CD4-positive, alpha-beta memory T cell (primary cell): ENCODE measurements at places on chromosomes 11 and 22. TPM values are rescaled to one million over a fixed set of nuclear protein-coding genes. Genes with fewer than 3 reads are reported as not detected.

JRKL gene
- 1.9 TPM for polyA plus RNA-seq

DNA sequence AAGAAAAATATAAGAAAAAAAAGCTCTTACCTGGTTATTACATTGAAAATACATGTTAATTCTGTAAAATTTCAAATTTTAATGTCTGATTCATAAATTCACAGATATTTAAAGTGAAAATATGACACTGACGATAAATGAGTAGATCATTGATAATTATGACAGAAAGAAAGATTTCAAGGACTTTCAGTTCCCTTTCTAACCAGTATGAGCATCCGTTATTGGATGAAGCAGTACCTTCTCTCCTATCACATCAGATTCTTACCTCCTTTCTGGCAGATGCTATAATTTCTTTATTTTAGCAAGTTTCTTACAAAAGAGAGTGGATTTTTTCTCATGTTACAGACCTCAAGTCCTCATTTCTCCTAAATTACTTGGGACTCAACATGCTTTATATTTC lies 847.3 kb downstream of the JRKL start:
- DNase-seq = no peak

DNA sequence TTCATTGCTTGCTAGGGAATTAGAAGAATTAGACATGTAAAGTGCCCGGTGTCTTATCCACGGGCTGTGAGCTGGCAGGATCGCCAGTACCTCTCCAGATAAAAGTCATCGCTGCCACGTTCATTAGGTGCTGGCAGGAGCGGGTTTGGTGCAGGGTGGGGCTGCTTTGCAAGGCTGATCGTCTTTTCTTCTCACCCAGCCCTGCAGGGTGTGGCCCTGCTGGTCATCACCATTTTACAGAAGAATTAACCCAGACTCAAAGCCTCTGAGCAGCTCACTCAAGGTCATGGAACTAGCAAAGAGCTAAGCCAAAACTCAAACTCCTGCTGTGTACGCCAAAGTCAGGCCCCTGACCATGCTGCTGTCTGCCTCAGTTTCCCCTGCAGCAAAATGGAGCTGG lies 6.1 kb upstream of the FGF4 start:
- DNase-seq = no peak

- no peak for DNase-seq
These were observed 471.5 kb upstream of the API5 start for GRCh38 chr11:42840176-42840829.

DNA sequence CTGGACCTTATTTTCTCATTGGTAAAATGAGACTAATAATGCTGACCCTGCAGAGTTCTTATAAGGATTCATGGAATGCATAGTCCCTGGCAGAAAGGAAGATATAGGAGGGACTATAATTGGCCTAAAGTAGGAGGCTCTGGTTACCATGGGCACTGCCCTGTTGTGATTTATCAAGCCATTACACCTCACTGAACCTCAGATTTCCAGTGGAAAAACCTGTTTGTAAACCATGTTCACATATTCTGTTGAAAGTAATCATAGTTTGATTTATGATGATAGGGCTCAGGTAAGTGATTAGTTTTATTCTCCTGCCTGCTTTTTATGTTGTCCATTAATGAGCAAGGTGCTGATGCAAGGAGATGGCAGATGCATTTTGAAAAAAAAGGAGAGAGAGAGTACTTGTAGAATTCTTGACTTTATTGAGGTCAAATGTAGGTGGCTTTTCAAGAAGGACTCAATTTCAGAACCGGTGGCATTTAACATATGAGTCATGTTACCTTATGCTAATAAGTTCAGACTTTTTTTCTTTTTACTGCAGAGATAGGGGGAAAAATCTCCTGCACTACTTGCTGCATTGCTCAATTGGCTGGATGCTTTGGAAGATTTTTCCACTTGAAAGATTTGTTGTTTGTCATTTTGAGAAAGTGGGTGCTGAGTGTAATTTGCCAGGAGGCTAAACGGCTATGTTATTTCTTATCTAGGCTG lies 14.6 kb downstream of the NF2 start:
- no peak for DNase-seq

DNA sequence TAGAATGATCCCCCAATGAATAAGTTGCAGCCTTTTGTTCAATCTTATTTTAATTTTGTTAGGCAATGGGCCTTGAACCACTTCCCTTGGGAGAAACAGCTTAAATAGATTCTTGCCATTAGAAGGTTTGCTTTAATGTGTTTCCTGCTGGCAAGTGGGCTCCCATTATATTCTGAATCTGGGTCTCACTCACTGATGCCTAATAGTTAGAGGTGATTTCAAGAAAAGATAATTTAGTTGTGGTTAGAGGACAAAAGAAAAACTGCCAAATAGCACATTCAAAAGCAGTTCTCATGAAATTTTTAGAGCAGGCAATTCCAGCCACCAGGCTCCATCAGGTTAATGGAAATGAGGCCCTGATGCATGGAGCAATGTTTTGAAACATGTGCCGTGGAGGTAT lies 362.6 kb upstream of the CHORDC1 start:
- no peak for DNase-seq

GRCh38 chr22:17009640-17010291 lies 1.7 kb upstream of the GAB4 start:
- DNase-seq = no peak

DNA sequence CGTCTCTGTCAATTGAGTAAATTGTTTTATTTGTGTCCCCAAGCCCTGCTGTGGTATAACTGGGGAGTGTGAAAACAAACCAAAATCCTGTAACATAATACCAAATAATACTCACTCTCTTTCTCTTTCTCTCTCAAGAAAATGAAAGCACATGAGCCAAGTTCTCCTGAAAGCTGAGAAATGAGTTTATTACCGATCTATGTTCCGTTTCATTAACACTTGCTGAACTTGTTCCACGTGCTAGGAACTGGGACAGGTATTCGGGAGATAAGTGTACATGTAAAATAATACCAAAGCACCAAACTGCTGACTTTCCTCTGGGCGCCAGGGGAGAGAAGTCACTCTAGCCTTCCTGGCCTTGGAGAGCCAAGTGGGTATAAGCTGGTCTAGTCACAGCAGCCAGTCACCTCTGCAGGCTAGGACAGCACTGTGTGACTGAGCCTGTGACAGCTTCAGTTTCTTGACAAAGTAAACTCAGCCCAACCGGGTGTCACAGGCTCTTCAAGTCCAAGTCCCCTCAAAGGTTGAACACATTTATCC lies 23.1 kb downstream of the CD6 start:
- no peak for DNase-seq

CYB561A3 gene
- polyA plus RNA-seq = 95.7 TPM
